ENCODE measurements at places on chromosomes 7 and 10.

GRCh38 chr7:82345886-82346285 lies 97.7 kb downstream of the CACNA2D1 start:
- no peak for DNase-seq

- DNase-seq, result no peak
Measured at GRCh38 chr10:70965566-70965965, 77.2 kb upstream of the PCBD1 start.

- no peak for DNase-seq
Measured at GRCh38 chr10:101438881-101439391, 85.0 kb downstream of the BTRC start.

GRCh38 chr10:20257422-20257821 lies 441.2 kb downstream of the PLXDC2 start:
- DNase-seq, result no peak
